ENCODE measurements at places on chromosomes 2 and 18.

- no peak for DNase-seq
Measured at GRCh38 chr2:158726911-158727592, 68.1 kb upstream of the DAPL1 start.

- no peak for DNase-seq
Measured at GRCh38 chr2:96768083-96768561, 7.4 kb downstream of the CNNM4 start.

- DNase-seq = no peak
Measured at GRCh38 chr2:201704536-201704935, 6.1 kb upstream of the MPP4 start.

GRCh38 chr2:220528180-220528675, 900.8 kb downstream of the SLC4A3 start:
- no peak for DNase-seq

- DNase-seq = no peak
Measured at GRCh38 chr2:105224444-105224843, 17.1 kb upstream of the GPR45 start.

DNA sequence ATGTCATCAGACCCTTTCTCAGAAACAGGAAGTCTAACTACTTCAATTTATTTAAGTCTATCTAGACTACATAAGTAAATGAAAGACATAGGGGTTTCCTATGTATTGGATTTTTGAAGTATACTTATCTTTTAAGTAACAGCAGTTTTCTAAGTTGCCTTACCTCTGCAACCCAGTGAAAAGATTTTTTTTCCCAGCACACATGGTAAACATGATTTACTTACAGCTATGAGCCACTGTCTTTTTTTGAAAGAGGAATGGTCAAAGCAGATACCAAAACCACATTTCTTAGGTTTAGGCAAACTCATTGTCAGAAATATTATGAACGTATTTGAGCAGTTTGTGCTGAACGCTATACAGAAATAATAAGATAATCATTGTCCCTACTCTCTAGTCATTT, 78.7 kb upstream of the OTX1 start:
- no peak for DNase-seq

DNA sequence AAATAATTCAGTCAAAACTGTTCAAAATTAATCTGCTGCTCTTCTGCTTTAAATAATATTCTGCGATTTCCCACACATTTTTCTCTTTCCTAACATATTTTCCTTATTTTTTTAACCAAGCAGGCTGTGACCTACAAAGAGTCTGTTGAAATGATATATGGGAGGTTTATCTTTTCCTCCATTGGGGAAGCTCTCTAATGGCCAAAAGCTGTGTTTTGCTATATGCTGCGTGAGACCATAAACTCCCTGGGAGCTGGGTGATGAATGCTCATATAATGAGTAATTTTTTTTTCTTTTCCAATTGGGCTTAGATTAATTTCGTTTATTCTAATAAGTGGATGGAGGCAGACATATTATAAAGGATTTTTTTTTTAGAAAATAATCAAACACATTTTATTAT, 72.2 kb upstream of the MAP2 start:
- no peak for DNase-seq

GRCh38 chr2:85999061-85999831, 106.4 kb downstream of the POLR1A start:
- DNase-seq = peak; percentile 55
